ENCODE measurements at places on chromosomes 6 and 20.

DNA sequence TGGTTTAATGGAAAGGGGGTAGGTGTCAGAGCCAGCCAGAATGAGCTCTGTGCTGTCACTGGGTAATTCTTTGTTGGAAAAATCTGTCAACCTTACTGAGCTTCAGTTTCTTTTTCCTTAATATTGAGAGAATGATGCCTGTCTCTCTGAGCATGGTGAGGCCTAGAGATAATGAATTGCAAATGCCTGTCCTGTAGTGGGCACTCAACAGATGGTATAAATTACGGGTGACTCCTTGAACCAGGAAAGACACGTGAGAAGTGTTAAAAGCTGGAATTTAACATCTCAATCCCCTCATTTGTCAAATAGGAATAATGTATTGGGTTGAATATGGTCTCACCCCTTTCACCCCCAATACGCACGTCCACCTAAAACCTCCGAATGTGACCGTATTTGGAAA is 74.9 kb downstream of the ADTRP start:
- no peak for DNase-seq

- no peak for DNase-seq
Observed at GRCh38 chr6:14537030-14537429, 419.5 kb downstream of the CD83 start.

GRCh38 chr20:7214081-7214740 is 446.7 kb downstream of the BMP2 start:
- no peak for DNase-seq

- no peak for DNase-seq
Observed at GRCh38 chr6:116876107-116876506, 935 bp upstream of the RFX6 start.

DNA sequence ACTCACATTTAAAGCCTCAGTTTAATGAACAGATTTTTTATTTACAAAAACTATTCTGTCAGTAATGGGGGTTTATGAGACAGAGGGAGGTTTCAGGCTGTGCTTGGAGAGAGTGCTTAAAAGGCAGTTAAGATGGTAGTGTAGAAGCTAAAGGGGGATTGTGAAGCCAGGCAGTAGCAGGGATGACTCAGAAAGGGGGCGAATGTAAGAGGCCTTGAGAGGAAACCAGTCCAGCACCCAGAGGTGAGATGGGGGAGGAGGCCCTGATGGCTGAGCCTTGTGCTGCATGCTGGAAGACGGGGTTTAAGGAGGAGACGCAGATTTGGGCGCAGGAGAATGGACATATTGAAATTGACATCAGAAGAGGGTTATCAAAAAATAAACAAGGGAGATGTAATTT is 6.6 kb upstream of the SERPINB9 start:
- DNase-seq, result no peak

GRCh38 chr6:104885518-104886043 is 25.9 kb upstream of the HACE1 start:
- DNase-seq, result peak; percentile 57

- DNase-seq, result no peak
Observed at GRCh38 chr20:17634661-17635331, 47.2 kb downstream of the RRBP1 start.

GRCh38 chr20:11544029-11544678 is 373.5 kb upstream of the BTBD3 start:
- peak; percentile 70 for DNase-seq

- peak; percentile 66 for DNase-seq
Observed at GRCh38 chr6:156175971-156176421, 601.2 kb upstream of the ARID1B start.

DNA sequence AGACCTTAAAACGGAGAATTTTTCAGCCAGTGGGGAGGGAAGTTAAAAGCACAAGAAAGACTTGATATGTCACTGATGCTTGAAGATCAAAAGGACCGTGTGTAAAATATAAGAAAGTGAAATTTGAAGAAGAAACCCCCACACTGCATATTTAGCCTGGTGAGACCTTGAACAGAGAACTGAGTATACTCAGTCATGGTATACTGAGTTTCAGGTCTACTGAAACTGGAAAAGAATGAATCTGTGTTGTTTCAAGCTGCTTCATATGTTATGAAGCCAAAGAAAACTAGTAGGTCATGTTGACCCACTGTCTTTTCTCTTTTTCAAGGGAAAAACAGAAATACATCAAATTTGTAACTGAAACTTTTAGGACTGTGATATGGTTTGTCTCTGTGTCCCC is 443.8 kb upstream of the GJE1 start:
- DNase-seq, result no peak

DNA sequence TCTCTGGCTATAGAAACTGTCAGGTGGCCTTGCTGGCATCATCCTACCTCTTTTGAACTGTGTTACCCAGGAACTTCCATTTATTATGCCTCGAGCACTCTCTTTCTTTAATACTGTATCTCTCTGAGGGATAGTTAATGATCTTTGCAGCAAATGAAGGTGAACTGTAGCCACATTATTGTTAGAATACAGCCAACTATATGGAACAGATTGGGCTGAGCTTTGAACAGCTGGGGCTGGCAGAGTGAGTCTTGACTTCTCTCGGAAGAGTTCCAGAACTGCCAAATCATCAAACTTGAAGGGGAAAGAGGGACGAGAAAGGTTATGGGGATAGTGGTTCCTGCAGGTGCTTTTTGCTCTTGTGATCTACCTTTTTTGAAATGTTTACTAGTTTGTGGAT is 237.7 kb downstream of the PRL start:
- DNase-seq, result no peak

DNA sequence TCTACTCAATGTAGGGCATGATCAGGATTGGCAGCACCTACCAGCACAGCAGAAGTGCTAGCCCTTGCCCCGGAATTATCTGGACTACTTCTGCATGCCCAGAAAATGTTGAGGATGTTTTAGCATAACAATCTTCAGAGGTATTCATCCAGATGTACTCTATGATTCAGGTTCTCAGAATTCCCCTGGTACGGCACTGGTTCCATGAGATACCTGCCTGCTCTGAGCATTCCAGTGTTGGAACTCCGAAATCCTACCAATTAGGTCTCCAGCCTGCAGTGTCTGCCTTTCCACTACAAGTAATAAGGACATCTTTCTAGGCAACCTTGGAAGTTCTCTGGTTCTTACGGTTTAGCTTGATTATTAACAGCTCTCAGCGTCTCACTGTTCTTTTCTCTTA is 554.5 kb downstream of the HACE1 start:
- DNase-seq, result no peak

GRCh38 chr6:38570750-38571149 is 69.0 kb downstream of the BTBD9 start:
- no peak for DNase-seq

DNA sequence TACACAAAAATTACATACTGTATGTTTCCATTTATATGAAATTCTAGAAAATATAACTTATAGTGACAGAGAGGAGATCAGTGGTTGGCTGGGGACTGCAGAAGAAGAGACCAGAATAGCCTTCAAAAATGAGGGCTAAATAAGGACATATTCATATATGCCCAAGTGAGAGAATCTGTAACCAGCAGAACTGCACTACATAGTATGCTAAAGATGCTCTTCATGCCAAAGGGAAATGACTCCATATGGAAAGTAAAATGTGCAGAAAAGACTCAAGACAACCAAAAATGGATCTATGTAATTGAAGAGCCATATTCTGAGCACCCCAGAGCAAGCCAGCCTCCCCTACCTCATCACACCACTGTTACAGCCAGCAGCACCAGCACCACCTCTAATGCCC is 29.0 kb downstream of the ELOVL2 start:
- no peak for DNase-seq

DNA sequence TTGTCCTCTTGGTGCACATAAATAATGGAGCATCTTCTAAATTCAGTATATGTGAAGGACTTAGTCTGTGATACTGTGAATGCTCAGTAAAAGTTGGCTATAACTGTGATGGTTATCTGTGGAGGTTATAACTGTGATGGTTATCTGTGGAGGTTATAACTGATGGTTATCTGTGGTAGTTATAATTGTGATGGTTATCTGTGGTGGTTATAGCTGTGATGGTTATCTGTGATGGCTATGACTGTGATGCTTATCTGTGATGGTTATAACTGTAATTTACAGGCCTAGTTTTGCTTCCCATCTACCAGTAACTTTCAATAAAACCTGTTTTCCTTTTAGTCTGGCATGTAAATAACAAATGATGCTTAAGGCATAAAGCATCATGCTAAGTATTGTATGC is 16.5 kb downstream of the PTK7 start:
- no peak for DNase-seq

GRCh38 chr20:43988867-43989266 is 74.2 kb downstream of the TOX2 start:
- no peak for DNase-seq

- DNase-seq, result peak; percentile 8
Observed at GRCh38 chr20:23245553-23246181, 104.9 kb upstream of the NXT1 start.

GRCh38 chr20:30593572-30593971 is 663.9 kb upstream of the DEFB115 start:
- DNase-seq, result no peak

GRCh38 chr6:106133040-106133439 is 46.9 kb downstream of the PRDM1 start:
- no peak for DNase-seq

DNA sequence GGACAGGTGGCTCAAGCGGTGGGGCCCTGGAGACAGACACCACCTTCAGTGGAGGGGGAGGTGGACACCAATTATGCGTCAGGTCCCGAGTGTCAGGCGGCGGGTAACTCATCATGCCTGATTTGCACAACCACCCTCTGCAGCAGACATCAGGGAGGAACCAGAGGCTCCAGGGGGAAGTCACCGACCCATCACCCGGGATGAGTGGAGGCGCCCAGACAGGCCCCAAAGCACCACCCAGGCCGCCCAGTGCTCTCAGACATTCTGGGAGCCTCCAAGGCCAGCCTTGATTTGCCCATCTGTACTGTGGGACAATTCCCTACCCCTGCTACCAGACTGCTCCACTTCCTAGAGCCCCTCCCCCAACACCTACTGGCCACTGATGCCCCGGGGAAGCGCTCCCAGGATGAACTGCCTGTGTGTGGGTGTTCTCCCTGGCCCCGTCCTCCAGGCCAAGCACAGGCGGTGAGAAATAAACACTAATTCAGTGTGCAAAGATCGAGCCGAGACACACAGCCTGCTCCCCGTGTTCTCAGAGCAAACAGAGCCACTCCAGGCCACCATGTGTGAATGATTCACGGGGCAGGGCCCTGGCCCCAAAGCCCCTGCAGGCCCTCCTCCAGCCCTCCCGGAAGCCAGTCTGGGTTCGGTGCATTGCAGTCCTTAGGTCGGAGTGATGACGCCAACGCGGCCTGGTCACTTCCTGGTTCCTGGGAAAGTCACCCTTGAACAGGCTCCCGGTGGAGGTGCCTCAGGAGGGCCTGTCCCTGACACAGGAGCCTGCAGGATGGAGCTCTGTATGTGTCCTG is 107.2 kb downstream of the ASXL1 start:
- DNase-seq, result no peak

DNA sequence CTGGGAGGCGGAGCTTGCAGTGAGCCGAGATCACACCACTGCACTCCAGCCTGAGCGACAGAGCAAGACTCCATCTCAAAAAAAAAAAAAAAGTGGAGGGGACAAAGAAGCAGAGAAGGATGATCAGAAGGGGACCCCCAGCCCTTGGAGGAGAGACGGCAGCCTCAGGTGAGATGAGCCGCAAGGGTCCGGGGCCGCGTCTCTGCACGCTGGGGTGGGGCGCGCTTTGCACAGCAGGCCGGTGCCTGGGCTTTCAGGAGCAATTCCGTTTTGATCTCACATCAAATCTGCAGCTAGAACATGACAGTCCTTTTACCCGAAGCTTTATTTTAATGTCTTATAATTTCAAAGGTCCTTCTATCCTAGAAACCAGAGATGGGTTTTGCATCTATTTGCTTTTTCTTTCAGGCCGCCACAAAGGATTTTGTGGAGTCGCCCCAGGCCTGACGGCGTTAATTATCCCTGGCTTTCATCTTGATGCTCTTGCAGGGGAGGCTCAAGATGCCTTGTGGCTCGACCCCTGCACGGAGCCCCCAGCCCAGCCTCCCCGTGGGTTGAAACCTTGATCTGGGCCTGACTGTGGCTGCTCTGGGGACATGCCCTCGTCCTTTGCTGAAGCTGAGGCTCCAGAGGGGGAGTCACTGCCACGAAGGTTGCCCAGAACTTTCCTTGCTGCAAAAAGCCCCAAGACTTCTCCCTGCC is 17.3 kb downstream of the HRH3 start:
- DNase-seq, result no peak

DNA sequence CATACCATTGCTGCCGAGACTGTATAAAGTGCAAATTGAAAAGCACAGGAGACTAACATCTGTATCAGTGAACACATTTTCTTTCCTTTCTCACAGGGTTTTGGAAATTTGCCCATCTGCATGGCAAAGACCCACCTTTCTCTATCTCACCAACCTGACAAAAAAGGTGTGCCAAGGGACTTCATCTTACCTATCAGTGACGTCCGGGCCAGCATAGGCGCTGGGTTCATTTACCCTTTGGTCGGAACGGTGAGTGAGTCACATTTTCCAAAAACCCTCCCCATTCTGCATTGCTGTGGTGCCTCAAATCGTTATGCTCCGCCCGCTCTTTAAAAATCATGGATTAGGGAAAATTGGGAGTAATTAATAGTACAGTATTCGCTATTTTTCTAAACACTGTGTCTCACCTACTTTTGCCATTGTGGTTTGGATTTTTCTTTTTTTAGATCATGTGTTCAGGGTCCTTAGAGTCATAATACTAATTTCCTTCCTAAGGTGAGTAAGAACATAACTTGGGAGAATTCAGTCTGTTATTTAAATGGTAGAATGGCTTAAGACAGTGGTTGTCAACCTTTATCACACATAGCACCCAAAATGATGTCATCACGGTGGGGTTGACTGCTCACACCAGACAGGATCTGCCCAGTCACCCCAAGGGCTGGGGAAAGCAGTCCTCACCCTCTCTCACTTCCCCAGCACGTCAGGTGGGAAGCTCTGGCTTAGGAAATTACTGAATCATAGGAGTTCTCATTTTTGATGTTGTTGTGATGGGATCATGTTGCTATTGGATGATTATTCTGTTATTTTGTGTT is 171.6 kb downstream of the MTHFD1L start:
- no peak for DNase-seq

GRCh38 chr6:17972074-17972952 is 15.1 kb downstream of the KIF13A start:
- DNase-seq, result no peak

GRCh38 chr6:156311291-156311690 is 465.9 kb upstream of the ARID1B start:
- no peak for DNase-seq

- DNase-seq, result no peak
Observed at GRCh38 chr20:5510446-5510845, 193.7 kb upstream of the PROKR2 start.

- DNase-seq, result no peak
Observed at GRCh38 chr20:16488086-16488485, 85.2 kb downstream of the KIF16B start.

GRCh38 chr6:15829156-15829555 is 166.3 kb upstream of the DTNBP1 start:
- no peak for DNase-seq

DNA sequence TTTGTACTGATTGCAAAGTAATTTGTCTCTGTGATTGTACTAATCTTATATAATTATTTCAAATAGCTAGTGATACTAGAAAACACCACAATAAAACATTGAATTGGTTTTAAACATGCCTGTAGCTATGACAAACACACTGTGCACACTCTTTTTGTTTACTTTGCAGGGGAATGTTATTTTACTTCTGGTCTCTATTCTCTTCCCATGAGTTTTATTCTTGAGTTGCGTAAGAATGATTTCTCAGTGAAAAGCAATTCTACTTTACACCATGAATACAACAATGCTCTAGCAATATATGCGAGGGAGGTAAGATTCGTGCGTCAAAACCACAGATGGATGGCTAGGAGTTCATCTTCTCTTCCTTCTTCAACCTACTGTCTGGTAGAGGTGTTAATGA is 68.4 kb upstream of the PHACTR1 start:
- no peak for DNase-seq

- no peak for DNase-seq
Observed at GRCh38 chr6:113674075-113674474, 183.1 kb upstream of the MARCKS start.
